Large intestine (tissue), 12 donors: ENCODE measurements at places on chromosomes 3 and 15. TPM values are rescaled to one million over a fixed set of nuclear protein-coding genes. Genes with fewer than 3 reads are reported as not detected.

DNA sequence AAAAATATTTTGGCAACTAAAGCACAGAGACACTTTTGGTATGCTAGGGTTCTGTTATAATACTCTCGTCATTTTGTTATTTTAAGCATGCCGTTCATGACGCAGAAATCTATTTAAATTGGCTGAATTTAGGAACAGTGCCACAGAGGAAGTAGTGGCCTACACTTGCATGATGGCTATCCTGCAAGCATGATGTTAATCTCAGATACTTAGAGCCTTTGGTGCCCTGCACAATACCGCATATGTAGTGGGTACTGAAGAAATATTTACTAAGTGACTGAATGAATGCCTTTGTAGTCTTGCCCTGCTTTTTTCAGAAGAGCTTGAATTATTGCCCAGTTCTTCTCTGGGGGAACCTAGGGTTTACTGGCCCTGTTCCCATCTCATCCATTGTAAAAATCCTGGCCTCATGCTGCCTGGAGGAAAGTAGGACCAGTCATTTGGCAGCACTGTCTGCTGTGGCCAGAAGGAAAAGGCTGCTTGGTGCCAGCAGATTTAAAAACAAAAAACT lies 79.0 kb downstream of the SERPINI1 start:
- no peaks in the 10 kb centered on the region for H3K27me3 ChIP-seq
- no peaks in the 10 kb centered on the region for H3K4me1 ChIP-seq

- peaks cover 55% of the 10 kb centered on the region for H3K36me3 ChIP-seq
- H3K27ac ChIP-seq, result no peak overlapping the region
- no peak overlapping the region for H3K4me3 ChIP-seq
- no peak for DNase-seq
- no peaks in the 10 kb centered on the region for H3K27me3 ChIP-seq
Observed at GRCh38 chr15:74845208-74845568, 2.2 kb upstream of the ULK3 start.

DNA sequence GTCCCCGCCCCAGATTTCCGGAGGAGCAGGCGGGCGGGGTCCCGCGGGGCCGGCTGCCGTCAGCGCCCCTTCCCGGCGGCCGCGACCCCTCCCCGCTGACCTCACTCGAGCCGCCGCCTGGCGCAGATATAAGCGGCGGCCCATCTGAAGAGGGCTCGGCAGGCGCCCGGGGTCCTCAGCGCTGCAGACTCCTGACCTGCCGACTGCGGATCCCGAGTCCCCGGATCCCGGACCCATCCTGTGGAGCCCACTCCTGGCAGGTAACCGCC lies at the start of gene TRH:
Gene TRH, plus strand, starts transcription at position 157 of the 269 bp plus-strand sequence. CDS start 1,097 bp downstream, outside the sequence.
- H3K4me1 ChIP-seq, result peaks cover 11% of the 10 kb centered on the region
- H3K27me3 ChIP-seq, result peaks cover 70% of the 10 kb centered on the region
- no peak for DNase-seq
- H3K4me3 ChIP-seq, result no peak within 1 kb of the TSS

DNA sequence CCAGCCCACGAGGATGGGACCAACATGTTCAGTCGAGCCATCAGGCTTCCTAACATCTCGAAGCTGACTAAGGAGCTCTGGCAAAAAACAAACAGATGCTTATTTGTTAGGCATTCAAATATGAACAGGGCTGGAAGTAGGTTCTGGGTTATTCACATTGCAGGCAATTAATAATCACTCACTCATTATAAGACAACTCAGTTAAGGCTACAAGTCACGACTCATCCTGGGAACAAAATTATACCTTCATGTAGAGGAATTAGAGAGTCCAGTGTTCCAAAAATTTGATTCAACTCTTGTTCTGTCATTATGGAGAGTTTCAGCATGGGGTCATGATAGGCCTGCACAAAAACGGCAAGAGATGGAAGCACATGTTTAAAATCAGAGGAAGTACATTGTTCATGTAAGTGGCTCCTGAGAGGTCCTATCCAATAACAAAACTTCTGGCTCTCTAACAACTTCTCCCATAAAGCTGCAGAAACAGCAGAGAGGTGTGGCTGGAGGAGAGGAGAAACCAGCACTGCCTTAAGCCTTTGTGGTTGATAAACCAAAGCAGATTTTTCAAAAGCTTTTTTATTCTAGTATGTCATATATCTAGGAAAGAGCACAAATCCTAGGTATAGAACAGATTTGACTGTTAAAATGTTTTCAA lies 50.6 kb downstream of the ARHGEF3 start:
- no peaks in the 10 kb centered on the region for H3K36me3 ChIP-seq
- H3K27me3 ChIP-seq, result no peaks in the 10 kb centered on the region
- H3K27ac ChIP-seq, result no peak overlapping the region
- no peak for DNase-seq
- H3K4me1 ChIP-seq, result no peaks in the 10 kb centered on the region

FRMD4B gene
- polyA plus RNA-seq, result 15.7 TPM

DNA sequence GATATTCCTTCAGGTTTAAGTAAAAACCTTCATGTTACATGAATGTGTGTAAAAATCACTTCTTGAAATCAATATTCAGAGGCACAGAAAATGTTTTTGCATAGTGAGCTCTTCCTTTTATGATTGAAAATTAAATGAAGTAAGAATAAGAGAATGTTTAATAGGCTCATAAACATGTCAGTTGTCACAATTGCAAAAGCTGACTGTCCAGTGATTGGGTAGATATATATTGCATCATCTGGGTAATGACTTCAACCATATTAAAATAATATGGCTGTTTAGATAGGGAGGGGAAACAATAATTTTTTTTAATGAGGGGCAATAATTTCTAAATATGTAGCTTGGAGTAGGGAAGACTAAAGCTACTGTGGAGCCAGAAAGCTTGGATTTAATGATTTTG lies 529.8 kb upstream of the GOLIM4 start:
- H3K4me3 ChIP-seq, result no peak overlapping the region
- DNase-seq, result no peak

ISLR gene
- polyA plus RNA-seq, result 24.8 TPM

TP63 gene
- 0.07 TPM for polyA plus RNA-seq

GRCh38 chr3:177833332-177833731 lies 636.0 kb upstream of the TBL1XR1 start:
- H3K4me1 ChIP-seq, result peaks cover 7% of the 10 kb centered on the region
- H3K36me3 ChIP-seq, result no peaks in the 10 kb centered on the region
- no peaks in the 10 kb centered on the region for H3K27me3 ChIP-seq
- H3K4me3 ChIP-seq, result no peak overlapping the region

DNA sequence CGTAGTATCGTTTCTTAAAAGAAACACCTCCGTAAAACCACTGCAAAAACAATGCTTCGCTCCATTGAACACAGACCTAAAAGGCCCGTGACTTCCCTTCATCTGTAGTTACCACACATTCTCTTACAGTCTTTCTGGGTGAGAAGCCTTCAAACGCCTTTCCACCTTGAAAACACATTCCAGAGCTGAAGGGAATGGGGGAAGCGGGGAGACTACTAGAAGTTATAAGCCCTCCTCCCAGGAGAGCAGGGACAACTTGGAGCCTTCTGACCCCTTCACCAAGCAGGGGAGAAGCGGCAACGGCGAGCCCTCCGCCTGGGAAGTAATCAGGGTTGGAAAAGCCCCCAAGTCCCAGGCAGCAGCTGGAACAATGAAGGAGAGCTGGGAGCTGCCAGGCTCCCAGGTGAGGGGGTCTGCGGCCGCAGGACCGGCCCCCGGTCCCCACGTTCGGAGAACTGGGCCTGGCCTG lies 461 bp downstream of the SECISBP2L start:
- H3K4me3 ChIP-seq, result peak overlapping the region; percentile 83
- peak overlapping the region; percentile 78 for H3K27ac ChIP-seq
- peaks cover 2% of the 10 kb centered on the region for H3K4me1 ChIP-seq
- no peaks in the 10 kb centered on the region for H3K27me3 ChIP-seq

GRCh38 chr3:159775372-159775961 lies 213.2 kb upstream of the IL12A start:
- no peak overlapping the region for H3K27ac ChIP-seq
- no peaks in the 10 kb centered on the region for H3K4me1 ChIP-seq
- no peaks in the 10 kb centered on the region for H3K27me3 ChIP-seq
- H3K36me3 ChIP-seq, result no peaks in the 10 kb centered on the region

MKRN3 gene
- 0.91 TPM for polyA plus RNA-seq

DNA sequence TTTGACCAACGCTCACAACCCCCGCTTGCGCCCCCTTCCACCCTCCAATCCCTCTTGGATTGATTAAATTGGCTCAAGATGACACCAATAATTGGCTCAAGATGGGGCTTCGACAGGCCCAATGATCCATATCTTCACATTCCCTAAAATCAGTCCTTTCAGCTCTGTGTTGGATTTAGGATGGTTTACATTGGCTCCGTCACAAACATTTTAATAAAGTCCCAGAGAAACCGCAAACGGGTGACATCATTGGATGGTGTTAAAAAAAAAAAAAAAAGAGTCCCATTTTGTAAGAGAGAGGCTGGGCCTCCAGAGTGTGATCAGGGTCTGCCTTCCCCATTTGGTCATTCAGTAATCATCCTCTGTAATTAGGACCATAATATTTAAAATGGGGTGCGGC lies 113.4 kb upstream of the MRPS22 start:
- H3K27me3 ChIP-seq, result peaks cover 3% of the 10 kb centered on the region
- H3K4me1 ChIP-seq, result no peaks in the 10 kb centered on the region
- DNase-seq, result no peak
- H3K4me3 ChIP-seq, result no peak overlapping the region
- no peak overlapping the region for H3K27ac ChIP-seq
- H3K36me3 ChIP-seq, result no peaks in the 10 kb centered on the region

DNA sequence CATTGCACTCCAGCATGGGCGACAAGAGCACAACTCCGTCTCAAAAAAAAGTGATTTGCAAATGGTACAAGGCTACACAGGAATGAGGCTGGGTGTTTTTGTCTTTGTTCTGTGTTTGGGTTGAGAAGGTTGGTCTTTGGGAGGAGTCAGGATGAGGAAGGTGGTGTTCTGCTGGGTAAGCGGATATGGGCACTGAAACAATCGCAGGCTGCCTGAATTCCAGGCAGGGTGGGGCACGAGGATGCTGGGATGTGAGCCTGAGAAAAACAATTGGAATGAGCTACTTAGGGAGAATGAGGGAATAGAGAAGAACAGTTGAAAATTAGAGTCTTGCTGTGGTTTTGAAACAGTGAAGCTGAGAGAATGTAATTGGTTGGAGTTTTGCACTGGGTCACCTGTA lies 51.6 kb downstream of the ZBTB38 start:
- H3K4me3 ChIP-seq, result no peak overlapping the region
- H3K4me1 ChIP-seq, result no peaks in the 10 kb centered on the region
- H3K27ac ChIP-seq, result no peak overlapping the region

ACOX2 gene
- 96.9 TPM for polyA plus RNA-seq

B3GALNT1 gene
- polyA plus RNA-seq, result 19.1 TPM

- no peak for DNase-seq
- H3K27ac ChIP-seq, result no peak overlapping the region
- no peaks in the 10 kb centered on the region for H3K27me3 ChIP-seq
- no peaks in the 10 kb centered on the region for H3K4me1 ChIP-seq
- no peaks in the 10 kb centered on the region for H3K36me3 ChIP-seq
Observed at GRCh38 chr3:110968076-110968475, 103.5 kb upstream of the NECTIN3 start.

LRRC34 gene
- polyA plus RNA-seq, result 2.1 TPM

- no peak for DNase-seq
- H3K36me3 ChIP-seq, result no peaks in the 10 kb centered on the region
- no peaks in the 10 kb centered on the region for H3K27me3 ChIP-seq
- no peak overlapping the region for H3K4me3 ChIP-seq
- peaks cover 8% of the 10 kb centered on the region for H3K4me1 ChIP-seq
- H3K27ac ChIP-seq, result no peak overlapping the region
Observed at GRCh38 chr15:78977091-78977571, 32.3 kb upstream of the CTSH start.

DNA sequence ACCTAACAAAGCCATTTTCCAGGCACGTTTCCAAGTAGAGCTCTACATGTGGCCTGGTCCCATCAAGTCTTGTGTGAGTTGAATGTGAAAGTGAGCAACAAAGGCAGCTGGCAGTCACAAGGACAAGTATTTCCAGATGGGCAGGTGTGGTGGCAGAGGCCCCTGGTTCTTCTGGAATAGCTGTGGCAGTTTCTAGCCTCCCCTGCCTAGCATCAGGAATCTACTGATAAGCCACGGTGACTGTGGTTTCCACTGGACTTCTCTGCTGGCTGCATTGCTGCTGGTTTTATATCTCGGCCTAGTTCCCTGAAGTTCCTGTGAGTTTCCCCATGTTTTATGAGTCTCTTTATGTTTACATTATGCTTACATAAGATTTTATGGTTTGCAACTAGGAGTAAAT lies 117.7 kb downstream of the GOLIM4 start:
- no peaks in the 10 kb centered on the region for H3K27me3 ChIP-seq
- peak; percentile 93 for DNase-seq
- H3K27ac ChIP-seq, result peak overlapping the region; percentile 79
- H3K4me3 ChIP-seq, result no peak overlapping the region
- H3K36me3 ChIP-seq, result no peaks in the 10 kb centered on the region

ONECUT1 gene
- not detected for polyA plus RNA-seq

DNA sequence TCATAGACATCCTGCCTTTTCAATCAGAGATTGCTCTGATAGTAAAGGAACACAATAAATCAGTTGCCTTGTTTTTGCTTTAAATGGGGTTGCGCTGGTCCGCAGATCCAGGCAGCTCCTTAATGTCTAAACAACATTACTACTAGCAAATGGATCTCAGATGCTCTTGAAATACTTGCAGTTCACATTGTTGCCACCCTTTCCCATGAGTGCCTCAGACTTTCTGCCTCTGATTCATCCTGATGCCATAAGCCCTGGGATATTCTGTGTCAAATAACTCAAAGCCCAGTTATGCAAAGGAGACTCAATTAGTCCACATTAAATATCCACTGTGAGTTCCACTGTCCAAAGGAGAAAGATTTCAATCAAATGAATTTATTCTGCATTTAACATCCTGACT lies 196.7 kb downstream of the PLCH1 start:
- no peak overlapping the region for H3K4me3 ChIP-seq
- no peaks in the 10 kb centered on the region for H3K27me3 ChIP-seq
- H3K4me1 ChIP-seq, result no peaks in the 10 kb centered on the region
- DNase-seq, result no peak
- peaks cover 3% of the 10 kb centered on the region for H3K36me3 ChIP-seq

NOX5 gene
- 0.16 TPM for polyA plus RNA-seq

RARB gene
- polyA plus RNA-seq, result 9.1 TPM

DNA sequence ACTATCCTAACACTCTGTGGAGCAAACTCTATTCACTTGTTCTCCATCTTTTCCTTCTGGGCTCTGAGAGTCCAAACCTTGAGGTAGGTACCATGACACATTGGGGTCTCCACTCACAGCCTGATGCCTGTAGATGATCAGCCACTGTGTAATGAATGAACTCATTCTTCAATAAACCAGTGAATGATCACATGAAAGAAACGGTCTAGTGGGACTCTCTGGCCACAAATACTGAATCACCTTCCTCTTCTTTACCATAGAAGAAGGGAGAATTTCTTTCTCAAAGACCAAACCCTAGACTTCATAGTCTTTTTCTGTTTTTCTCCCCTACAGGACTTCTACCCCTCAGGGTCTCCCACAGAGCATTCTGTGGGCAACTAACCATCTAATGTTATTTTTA lies 20.5 kb upstream of the ABHD2 start:
- H3K4me1 ChIP-seq, result no peaks in the 10 kb centered on the region
- H3K36me3 ChIP-seq, result no peaks in the 10 kb centered on the region
- H3K27ac ChIP-seq, result no peak overlapping the region
- no peak for DNase-seq
- no peaks in the 10 kb centered on the region for H3K27me3 ChIP-seq

GRCh38 chr3:134186391-134186790 lies 64.3 kb downstream of the RYK start:
- H3K36me3 ChIP-seq, result peaks cover 20% of the 10 kb centered on the region
- no peak overlapping the region for H3K4me3 ChIP-seq
- no peak overlapping the region for H3K27ac ChIP-seq
- H3K27me3 ChIP-seq, result no peaks in the 10 kb centered on the region
